Amniotic stem cell (primary cell): ENCODE measurements at places on chromosomes 13 and 19.

DNA sequence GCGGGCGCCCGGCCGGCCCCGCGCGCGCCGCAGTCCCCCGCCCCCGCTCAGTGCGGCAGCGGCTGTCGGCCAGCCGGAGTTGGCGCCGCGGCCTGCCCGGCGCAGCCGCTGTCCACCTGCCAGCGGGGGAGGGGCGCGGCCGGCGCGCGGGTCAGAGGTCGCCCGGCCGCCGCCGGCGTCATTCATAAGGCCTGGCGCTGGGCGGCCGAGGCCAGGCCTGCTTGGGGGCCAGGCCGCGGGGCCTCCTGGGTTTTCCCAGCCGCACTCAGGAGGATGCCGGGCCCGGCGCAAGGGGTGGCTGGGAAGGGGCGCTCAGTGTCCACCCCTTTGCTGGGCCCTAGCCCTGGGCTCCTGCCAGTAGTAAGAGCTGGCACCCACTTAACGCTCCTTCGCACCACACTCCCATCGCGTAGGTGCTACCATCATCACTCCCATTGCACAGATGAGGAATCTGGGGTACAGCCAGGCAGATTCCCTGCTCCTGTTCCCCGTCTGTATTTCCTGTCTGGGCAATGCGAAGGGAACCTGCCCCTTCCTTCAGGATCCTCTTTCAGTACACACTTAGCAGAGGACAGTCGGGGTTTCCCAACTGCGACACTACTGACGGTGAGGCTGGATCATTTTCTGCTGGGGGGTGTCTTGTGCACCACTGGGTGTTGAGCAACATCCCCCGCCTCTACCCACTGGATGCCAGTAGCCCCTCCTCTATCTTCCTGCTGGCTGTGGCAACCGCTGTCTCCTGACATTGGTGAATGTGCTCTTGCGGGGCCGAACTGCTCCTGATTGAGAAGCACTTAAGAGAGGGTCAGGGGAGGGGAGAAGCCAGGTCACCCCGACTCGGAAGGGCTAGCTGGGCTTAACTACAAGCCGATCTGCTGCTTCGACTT is 846 bp upstream of the PRKACA start:
- no peak for DNase-seq

DNA sequence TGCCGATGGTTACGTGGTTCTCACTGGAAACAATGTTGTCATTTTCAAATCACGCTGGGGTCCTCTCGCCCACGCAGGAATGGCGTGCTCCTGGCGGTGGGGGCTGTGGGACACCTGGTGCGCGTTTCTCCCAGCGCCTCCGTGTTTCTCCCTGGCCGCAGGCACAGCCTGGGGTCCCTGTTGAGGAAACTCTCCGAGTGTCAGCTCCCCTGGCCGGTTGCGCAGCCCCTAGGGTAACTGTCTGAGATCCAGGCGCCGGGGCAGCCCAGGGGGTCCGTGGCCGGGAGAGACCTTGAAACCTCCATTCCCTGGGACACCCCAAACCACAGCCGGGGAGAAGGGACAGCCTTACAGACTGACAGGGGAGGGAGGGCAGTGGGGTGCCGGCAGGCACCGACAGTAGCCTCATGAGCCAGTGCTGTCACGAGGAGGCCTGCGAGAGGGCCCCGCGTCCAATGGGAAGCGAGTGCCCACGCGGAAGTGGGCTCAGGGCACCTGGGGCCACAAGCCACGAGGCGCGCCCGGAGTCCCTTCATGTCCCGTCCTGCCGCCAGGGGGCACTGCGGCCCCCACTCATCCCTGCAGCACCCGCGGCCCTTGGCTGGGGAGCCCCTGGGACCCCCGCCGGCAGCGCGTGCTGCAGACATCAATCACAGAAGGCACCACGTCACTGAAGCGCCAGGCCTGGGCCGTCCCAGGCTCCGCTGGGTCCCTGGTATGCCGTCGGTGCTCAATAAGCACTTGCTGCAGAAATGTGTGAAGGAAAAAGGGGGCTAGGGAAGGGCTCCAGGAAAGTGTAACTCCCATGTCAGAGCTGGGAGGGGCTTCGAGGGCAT is 9.5 kb downstream of the ADAMTSL5 start:
- no peak for DNase-seq

- no peak for DNase-seq
Measured at GRCh38 chr13:30481241-30481760, 15.6 kb upstream of the HMGB1 start.

DNA sequence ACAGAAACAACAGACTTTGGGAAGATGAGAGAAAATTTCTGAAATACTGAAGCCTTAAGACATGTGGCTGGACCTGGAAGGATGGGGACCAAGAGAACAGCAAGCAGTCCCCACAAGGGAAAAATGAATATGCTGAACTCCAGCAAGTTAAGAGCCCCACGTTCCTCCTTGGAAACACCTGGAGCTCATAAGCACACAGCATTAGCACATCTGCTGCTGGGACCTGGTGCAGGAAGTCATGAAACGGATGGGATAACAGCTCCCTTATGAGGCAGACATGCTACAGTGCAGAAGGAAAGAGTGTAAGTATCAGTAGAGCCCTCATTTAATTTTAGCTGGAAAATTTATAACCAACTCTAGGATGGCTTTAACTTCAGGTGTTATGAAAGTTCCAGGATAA is 67.3 kb downstream of the SLC15A1 start:
- DNase-seq: no peak

DNA sequence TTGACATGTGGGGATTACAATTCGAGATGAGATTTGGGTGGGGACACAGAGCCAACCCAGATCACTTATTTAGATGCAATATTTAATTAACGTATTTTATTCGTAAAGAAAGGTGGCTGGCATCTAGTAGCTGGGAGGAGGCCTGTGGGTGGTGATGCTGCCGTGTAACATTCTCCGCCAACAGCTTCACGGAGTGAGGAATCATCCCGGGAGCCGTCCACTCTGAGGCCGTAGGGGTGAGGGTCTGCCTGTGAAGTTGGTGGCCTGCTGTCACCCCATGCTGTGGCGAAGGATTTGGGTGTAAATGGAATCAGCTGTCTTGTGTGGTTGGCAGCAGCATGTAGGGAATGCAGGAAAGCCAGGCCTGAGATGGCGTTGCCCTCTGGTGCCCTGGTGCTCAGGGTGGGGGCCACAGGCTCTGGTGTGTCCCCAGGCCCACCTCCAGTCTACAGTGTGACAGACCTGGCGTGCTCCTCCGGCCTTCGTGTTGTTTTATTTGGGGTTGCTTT is 3.3 kb upstream of the TEX29 start:
- DNase-seq: no peak

DNA sequence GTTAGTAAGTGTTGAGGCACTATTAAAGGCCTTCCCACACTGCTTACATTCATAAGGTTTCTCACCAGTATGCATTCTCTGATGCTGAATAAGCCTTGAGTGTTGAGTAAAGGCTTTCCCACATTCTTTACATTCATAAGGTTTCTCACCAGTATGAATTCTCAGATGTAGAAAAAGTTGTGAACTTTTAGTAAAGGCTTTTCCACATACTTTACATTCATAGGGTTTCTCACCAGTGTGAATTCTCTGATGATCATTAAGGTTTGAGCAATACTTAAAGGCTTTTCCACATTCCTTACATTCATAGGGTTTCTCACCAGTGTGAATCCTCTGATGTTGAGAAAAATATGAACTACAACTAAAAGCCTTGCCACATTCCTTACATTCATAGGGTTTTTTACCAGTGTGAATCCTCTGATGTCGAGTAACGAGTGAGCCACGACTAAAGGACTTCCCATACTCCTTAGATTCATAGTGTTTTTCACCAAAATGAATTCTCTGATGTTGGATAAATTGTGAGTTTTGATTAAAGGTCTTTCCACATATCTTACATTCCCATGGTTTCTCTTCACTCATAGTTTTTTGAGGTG is 24.2 kb downstream of the ZNF829 start:
- DNase-seq: no peak

GRCh38 chr13:101647760-101648159 is 195.3 kb downstream of the ITGBL1 start:
- no peak for DNase-seq

DNA sequence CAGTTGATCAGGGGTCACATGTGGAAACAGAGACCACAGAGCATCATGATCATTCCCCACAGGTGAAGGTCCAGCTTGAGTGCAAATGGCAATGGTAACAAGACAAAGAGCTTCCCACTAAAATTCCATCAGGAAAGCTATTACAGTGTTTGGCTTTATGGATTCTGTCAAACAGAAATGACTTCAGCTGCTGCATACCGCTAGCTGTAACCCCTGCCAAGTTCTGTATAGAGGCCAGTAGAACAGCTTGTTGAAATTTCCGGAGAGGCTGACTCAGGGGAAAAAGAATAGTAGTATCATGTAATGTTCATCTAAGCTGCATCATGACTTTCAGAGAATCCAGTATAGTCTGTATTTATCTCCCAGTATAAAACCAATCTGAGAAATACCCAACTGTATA is 1704.7 kb downstream of the SLITRK5 start:
- DNase-seq: no peak

DNA sequence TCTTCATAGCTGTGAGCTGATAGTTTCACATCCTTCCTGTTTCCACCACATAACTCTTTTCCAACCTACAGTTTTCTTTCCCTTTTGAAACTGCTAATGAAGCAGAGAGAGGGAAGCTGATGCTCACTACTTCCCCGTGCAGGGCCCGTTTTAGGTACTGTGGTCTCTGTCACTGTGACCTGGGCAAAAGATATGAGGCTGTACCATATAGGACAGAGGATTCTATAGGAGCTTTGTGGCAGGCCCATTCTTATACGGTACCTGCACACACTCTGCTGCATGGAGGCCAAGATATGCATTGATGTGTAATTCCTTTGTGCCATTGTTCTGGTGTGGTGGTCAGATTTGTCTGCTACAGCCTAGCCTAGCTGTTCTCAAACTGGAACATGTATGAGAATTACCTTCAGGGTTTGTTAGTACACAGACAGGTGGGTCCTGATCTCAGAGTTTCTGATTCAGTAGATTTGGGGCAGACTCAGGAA is 577.3 kb downstream of the LMO7 start:
- DNase-seq: no peak

DNA sequence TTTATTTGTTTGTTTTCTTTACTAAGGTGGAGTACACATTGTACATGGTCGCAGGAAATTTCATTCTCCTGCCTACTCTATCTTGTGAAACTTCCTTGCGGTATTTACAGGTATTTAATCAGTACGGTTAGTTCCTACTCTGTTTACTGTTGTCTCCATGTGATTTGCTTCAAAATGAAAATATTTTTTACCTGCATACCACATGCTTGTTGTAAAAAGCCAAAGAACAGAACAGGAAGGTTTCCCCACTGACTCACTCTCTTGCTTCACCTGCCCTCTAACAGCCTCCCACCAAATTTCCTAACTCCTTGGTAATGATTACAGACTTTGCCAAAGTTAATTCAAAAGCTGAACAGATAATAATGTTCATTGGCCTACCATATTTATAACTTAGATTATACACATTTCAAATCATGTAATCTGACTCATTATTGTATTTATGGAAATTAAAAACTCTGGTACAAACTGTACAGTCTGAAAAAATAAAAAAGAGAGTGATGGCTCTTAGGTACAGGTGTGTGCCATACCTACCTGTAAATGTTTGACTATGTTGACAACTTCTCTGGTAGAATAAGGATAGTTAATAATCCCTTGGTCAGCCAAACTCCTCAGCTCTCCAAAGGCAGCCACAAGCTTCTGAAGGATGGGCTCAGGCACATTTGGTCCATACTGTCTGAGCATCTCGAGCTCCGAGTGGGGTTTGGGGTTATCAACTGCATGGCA is 239.9 kb downstream of the VWA8 start:
- DNase-seq: no peak

DNA sequence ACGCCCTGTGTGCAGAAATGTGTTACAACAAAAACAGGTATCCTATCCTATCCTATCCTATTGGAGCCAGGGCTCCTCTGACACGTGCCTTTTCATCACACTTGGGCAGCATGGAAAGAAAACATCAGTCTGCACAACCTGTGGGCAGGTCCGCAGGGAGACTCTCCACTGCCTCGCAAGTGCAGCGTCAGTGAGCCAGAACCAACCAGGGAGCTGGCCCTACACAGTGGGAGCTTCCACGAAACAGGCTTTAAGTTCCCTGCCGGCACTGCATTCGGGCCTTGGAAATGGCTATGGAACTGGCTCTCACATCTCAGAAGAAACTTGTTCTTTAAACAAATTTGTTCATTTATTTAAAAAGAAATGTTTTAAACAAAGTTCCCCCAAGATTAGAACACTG is 49.5 kb downstream of the SLC7A1 start:
- no peak for DNase-seq

- no peak for DNase-seq
Measured at GRCh38 chr13:49315036-49315565, 67.4 kb downstream of the CDADC1 start.

DNA sequence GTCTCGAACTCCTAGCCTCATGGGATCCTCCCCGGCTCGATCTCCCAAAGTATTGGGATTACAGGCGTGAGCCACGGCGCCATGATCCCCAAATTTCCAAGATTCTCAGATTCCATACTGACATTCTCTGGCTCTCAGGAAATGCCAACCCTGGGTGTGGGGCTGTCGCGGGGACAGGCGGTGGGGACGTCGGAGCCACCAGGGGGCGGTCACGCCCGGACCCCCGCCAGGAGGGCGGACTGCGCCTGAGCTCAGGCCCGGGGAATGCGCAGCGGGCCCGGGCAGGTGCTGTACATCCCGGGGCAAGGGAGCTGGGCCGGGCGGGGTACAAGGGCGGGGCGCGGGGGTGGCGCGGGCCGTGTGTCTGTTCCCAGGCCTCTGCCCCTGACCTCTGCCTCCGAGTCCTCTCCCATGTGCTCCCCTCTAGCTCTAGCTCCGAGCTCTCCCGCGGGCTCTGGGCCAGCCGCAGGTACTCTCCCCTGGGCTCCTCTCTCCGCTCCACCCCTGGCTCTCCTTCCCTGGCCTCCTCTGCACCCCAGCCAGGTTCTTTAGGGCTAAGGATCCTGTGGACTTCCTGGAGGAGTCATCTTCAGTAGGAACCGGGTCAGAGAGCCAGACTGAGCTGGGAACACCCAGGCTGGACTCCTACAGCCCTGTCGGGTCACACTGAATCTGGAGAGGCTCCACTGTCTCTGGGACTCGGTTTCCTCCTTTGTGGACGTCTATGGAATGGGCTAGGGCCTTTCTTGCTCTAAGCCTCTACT is 2.4 kb downstream of the PPP1R13L start:
- DNase-seq: no peak

- no peak for DNase-seq
Measured at GRCh38 chr13:39281539-39282150, 243.4 kb downstream of the NHLRC3 start.

GRCh38 chr13:48653472-48653939 is at the start of gene CYSLTR2:
Gene CYSLTR2 (plus strand): TSS chr13:48653929. CDS start chr13:48706818, 52,889 bp downstream.
- no peak for DNase-seq

DNA sequence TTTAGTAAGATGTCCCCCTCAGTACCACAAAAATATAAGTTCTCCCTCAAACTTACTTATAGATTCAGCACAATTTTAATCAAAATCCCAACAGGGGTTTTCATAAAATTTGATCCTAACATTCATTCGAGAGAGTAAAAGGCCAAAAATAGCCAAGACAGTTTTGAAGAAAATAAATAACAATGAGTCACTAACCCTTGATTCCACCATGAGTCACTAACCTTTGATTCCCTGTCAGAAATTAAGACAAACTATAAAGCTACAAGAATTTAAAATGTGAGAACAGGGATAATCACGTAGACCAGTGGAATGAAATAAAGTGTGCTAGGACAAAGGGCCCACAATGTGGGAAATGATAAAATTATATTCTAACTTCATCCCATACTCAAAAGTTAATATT is 320.3 kb downstream of the SUCLA2 start:
- DNase-seq: no peak

GRCh38 chr13:33514362-33514761 is 228.8 kb upstream of the STARD13 start:
- DNase-seq: no peak

- no peak for DNase-seq
Measured at GRCh38 chr19:48513289-48514122, 1.9 kb upstream of the LMTK3 start.

- DNase-seq: no peak
Measured at GRCh38 chr13:37168926-37169325, 63.5 kb upstream of the CSNK1A1L start.
